ENCODE measurements at places on chromosomes 2 and 18.
A peak's percentile ranks its signal among the peaks of the same experiment; 100 is the strongest.

DNA sequence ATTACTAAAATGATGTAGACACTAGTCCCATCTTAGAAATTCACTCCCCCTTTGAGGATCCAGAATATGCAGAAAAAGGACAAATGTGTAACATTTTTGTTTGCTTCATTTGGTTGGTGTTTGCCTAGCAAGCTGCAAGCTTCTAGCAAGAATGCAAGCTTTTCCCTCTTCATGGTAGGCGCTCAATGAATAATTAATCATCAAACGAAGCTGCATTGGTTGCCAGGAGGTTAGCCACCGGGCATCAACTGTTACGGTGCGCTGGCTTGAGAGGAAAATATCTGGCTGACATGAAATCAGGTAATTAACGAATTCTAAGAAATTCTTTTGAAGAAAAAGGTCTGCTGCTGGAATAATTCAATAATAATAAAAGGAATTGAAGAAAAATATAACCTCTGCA lies 341.0 kb upstream of the KYNU start:
- no peak for DNase-seq

- no peak for DNase-seq
Observed at GRCh38 chr2:143640826-143641225, 511.6 kb downstream of the ARHGAP15 start.

GRCh38 chr2:74007711-74008110 lies 23.0 kb downstream of the TET3 start:
- DNase-seq: no peak

GRCh38 chr2:152657043-152657442 lies 60.2 kb downstream of the PRPF40A start:
- DNase-seq: no peak

- DNase-seq: no peak
Observed at GRCh38 chr2:179954026-179954425, 53.1 kb downstream of the CWC22 start.

- no peak for DNase-seq
Observed at GRCh38 chr2:186780701-186781316, 68.2 kb downstream of the ZSWIM2 start.

GRCh38 chr18:70998490-70998889 lies 709.6 kb downstream of the SOCS6 start:
- DNase-seq: no peak

DNA sequence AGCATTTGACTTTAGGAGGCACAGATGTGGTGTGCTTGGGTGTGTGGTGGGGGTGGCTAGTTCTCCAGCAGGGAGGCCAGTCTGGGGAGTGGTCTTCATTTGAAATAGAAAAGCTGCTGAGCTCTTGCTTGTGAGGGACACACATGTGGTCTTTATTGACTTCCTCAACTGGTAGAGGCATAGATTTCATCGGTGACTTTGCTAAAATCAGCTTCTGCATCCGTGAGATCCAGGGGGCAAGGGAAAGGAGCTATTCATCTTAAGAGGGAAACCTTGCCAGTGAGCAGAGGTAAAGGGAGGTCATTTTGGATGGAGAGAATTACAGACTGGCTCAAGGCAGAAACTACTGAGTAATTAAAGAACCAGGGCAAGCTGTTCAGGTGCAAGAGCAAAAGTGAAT lies 4.7 kb downstream of the MAPRE3 start:
- no peak for DNase-seq

DNA sequence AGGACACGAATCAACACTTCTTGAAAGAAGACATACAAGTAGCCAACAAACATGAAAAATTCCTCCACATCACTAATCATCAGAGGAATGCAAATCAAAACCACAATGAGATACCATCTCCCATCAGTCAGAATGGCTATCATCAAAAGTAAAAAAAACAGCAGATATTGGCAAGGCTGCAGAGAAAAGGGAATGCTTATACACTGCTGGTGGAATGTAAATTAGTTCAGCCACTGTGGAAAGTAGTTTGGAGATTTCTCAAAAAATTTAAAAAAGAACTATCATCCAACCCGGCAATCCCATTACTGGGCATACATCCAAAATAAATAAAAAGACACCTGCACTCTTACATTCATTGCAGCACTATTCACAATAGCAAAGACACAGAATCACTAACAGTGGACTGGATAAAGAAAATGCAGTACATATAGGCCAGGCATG lies 78.7 kb downstream of the GRB14 start:
- peak; percentile 16 for DNase-seq

- no peak for DNase-seq
Observed at GRCh38 chr2:239962890-239963591, 62.1 kb downstream of the NDUFA10 start.

GRCh38 chr18:67092141-67092540 lies 424.4 kb downstream of the DSEL start:
- no peak for DNase-seq

DNA sequence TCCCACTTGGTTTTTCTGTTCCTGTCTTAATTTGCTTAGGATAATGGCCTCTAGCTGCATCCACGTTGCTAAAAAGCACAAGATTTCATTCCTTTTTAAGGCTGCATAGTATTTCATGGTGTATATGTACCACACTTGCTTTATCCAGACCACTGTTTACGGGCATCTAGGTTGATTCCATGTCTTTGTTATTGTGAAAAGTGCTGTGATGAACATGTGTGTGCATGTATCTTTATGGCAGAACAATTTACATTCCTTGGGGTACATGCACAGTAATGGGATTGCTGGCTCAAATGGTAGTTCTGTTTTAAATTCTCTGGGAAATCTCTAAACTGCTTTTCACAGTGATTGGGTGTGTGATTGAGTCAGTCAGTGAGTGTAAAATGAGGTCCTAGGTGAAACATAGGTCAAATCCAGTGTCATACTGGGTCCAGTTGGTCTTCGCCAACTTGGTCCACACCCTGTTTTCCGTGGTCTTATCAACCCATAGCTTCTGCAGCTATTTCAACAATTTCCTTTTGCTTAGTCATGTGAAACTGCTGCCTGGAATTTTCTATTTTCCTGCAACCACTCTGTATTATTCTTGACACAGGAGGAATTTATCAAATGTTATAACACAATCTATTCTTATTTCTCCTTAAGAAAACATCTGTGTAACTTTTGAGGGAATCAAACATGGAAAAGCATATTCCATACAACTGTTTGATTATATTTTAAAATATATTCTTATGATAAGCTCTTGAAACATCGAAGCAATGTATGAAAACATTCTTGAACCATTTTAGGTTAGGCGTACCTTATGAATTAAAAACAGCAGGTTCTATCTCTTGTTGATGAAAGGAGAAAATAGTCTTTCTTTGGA lies 82.9 kb downstream of the ADCYAP1 start:
- DNase-seq: peak; percentile 70

DNA sequence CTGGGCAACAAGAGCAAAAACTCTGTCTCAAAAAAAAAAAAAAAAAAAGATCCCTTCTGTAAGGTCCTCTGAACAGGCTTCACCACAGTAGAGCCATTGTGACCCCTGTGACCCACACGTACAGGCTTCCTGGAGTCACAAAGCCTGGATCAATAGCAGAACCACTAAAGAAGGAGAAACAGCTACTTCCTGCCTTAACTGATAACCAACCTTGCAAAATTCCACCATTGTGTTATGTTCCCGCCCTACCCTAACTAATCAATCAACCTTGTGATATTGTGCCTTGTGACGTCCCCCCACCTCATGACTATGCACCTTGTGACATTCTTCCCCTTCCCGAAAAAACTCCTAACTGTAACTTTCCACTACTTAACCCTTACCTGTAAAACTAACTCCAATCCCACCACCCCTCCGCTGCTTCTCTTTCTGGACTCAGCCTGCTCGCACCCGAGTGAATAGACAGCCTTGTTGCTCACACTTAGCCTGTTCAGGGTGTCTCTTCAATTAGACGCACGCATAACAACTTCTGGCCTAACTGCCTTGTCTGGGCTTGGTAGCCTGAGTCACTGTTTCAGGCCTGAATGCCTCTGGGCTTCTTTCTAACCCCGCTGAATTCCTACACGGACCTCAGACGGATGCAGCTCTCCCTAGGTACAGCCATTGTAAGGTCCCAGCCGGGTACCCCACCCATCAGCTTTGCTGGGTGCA lies 13.9 kb downstream of the SCYGR8 start:
- DNase-seq: no peak

- DNase-seq: no peak
Observed at GRCh38 chr2:174341995-174342685, 7.4 kb downstream of the SP9 start.

DNA sequence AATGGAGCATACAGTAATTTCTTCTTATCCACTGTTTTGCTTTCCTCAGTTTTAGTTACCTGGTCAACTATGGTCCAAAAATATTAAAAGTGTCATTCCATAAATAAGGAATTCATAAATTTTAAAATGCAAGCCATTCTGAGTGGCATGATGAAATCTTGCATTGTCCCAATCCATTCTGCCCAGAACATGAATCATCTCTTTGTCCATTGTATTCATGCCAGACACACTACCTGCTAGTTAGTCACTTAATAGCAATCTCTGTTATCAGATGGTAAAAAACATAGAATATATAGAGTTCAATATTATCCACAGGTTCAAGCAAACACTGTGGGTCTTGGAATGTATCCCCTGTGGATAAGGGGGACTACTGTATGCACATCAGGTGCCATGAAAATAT lies 872.2 kb upstream of the NXPH2 start:
- no peak for DNase-seq

DNA sequence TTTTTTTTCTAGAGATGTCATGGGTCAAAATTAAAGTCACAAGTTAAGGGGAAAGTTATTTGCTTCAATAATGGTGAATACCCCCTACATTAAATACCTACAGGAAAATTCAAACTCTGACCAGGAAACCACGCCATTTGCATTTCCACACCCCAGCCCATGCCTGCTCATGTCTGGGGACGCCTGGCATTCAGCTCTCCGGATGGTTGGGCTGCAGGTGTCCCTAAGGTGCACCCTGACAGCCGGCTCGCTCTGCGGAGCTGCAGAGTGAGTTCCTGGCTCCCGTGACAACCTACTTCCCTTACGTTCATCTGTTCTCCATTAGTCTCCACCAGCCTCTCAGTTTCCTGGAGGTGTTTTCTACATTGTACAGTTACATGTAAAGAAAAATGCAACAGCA lies 122.7 kb upstream of the RIOK3 start:
- DNase-seq: no peak

DNA sequence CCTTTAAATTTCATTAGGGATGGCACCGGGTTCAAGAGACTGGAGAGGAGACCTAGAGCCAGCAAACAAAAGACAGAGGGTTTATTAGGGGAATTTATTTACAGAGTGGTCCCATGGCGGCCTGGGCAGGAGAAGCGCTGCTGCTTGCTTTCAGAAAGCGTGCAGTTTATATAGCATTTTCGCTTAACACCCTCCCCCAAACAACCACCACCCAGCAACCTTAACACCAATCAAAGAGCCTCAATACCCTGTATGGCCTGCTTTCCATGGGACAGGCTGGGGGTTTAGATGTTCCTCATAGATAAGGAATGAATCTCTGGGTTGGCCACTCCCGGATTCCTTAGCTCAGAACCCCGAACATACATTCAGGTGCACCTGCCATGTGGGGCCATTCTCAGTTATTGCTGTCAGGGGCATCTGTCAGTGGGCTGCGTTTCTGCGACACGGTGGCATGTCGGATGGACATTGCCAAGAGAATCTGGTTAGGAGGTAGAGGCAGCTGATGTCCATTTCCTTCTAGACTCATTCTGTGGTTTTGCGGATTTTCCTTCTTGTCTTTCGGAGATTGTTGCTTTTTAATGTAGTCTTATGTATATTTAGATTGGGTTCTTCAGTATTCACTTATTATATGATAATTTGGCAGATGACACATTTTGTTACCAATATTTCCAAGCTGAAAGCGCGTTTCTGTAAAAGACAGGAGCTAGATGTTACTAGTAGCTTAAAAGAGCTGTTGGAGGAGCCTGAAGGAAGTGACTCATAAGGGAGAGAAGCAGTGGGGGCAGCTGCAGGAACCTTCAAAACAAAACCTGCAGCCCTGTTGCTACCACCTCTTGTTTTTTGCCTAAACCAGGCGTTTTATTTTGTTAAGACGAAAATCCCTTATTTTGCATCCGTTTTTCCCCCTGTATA lies 7.2 kb downstream of the AGAP1 start:
- peak; percentile 76 for DNase-seq

DNA sequence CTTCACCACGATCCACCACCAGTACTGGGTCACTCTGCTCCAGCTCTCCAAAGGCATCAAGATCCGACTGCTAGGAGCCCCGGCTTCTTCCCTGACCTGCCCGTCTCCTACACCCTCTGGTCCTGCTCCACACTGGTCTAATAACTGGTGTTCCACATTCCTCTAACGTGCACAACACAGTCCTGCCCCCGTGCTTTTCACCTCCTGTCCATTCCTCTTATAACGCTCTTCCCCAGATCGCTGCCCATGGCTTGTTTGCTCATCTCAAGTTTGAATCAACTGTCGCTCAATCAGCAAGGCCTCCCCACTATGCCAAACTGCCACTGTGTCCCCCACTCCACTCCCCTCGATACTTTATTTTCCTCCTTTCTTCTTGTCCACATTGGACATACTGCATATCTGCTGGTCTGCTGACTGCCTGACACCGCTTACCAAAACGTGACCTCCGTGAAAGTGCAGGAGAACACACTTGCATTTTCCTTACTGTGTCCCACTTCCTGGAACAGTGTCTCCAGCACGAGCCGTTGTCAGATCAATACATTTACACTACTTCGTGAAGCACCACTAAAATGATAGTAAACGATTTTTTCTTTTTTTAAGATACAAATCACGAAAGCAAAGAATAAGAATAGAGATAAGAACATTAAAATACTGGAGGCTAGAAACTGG lies 6.5 kb downstream of the HDLBP start:
- DNase-seq: peak; percentile 25

DNA sequence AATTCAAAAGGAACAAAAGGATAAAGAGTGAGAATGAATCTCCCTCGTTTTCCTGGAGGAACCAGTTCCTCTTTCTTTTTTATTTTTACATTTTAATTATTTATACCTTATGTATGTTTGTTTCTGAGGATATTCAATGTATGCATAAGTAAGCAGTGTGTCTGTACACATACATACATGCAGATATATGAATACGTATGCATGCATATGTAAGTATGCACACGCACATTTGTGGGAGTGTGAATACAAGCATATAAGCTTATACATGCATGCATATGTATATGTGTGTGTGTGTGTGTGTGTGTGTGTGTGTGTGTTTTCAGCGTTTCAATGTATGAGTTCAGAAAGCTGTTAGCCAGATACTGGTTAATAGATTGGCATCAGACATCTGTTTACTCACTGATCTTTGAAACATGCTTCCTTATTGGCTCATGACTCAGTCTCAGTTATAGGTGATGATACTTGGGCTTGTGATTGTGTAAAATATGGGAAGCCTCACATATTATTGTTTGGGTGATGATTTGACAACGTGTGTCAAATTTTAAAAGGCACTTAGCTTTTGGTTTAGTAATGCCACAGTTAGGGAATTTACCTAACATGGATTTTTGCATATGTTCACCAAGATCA lies 279.7 kb upstream of the TRIB2 start:
- DNase-seq: no peak
